ENCODE measurements at places on chromosomes 16 and 17.

GRCh38 chr16:17342031-17342430 is 128.7 kb downstream of the XYLT1 start:
- peak; percentile 37 for DNase-seq

- no peak for DNase-seq
Measured at GRCh38 chr17:351449-351738, 1.2 kb downstream of the RPH3AL start.

DNA sequence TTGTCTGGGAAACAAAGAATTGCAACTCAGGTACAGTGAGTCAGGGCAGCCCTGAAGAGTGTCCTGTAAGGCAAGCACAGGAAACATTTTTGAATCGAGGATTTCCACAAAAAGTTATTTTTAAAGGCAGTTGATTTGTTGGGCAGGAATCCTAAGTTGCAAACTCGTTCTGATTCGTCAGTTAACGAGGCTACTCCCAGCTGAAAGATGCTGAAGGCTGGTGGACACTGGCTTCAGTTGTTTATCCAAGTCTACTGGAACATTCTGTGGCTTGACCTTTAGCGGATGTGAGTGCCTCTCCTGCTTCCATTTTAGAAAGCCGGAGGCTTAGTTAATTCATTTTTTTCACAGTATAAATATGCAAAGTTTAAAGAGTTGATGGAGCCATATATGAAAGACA is 84.2 kb downstream of the KCNJ12 start:
- no peak for DNase-seq

DNA sequence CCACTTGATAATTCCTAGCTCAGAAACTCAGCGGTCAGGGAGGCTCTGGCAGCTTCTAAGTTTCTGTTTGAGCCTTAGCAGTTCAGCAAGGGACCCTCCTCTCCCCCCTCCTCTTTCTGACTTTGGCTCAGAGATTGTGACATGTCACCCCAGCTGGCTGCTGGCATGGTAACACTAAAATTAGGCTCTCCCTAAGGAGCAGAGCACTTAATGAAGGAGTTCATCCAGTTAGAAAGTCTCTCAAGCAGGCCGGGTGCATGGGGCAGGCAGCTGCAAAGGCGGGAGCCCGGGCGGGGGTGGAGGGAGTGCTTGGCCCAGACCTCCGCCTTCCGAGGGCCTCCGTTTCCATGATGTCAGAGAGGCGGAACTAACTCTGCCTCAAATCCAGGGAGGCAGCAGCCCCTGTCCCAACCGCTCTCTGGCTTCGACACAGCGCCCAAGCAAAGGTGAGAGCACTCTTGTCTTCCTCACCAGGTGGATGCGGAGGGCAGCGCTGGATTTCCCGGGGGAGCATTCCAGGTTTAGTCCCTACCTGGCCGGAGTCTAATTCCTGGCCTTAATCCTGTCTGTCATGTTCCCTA is 128.0 kb upstream of the PLCG2 start:
- DNase-seq = no peak

GRCh38 chr17:57315061-57316015 is 59.0 kb downstream of the MSI2 start:
- no peak for DNase-seq

GRCh38 chr16:86030116-86030515 is 131.2 kb downstream of the IRF8 start:
- DNase-seq = no peak

DNA sequence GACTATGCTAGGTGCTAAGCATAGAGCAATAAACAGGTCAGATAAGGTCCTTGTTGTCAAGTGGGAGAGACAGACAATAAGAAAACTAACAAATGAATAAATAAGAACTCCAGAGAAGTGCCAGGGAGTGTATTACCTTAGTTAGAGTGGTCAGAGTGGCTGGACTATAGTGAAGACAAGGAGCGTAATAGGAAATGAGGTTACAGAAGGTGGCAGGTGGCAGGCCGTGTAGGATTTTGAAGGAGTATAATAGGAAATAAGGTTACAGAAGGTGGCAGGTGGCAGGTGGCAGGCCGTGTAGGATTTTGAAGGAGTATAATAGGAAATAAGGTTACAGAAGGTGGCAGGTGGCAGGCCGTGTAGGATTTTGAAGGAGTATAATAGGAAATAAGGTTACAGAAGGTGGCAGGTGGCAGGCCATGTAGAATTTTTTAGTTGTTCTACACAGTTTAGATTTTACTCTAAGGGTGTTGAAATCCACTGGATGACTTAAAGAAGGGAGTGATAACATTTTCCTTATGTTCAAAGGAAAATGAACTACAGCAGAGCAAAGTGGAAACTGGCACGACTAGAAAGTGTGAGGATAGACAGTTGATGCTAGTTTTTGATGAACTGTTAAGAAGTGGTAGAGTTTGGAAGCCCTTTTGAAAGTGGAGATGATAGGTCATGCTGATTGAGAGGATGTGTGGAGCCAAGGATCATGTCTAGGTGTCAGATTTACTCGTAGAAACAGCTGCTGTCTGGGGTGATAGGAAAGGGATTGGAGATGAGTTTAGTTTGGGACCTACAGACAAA is 3.6 kb upstream of the KRTAP3-1 start:
- DNase-seq = no peak

- DNase-seq = no peak
Measured at GRCh38 chr16:74372953-74373846, 2.9 kb upstream of the NPIPB15 start.

DNA sequence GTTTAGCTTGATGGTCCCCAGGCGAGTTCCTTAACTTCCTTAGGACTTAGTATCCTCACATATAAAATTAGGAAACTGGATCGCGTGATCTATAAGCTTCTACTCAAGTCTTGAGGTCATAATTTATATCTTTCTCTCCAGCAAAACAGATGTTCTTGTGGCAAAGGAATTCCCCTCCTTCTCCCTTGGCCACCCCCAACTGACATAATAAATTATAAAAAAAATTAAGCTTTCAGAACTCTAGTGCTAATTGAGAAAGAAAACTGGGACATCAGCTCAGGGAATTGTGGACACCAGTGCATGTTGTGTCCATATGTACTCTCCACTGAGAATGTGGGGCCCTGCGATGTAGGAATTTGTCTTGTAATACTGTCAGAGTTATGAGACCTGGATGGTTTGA is 13.5 kb downstream of the GNAO1 start:
- DNase-seq = no peak

DNA sequence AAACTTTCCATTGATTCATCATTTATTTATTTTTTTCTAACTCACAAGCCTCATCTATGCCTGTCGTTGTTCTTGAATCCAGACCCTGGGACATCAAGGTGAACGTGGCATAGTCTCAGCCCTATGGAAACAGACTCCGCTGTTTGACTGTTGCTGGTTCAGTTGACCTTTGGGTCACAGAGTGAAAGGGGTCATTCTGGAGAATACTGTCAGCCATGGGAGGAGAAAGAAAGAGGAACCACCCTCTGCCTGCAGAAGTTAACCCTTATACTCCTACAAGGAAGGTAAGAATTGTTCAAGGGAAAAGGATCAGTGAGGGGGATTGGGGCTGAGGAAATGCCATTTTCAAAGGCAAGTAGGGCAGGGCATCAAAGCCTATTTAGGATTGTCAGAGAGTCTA is 387.6 kb upstream of the MAF start:
- DNase-seq = no peak

GRCh38 chr17:65797809-65798208 is 236.4 kb upstream of the AXIN2 start:
- no peak for DNase-seq
